Activated naive CD4-positive, alpha-beta T cell treated with Interleukin-2 at 50 U/mL for 16 hours (primary cell): ENCODE measurements at places on chromosomes 6 and 20.

DNA sequence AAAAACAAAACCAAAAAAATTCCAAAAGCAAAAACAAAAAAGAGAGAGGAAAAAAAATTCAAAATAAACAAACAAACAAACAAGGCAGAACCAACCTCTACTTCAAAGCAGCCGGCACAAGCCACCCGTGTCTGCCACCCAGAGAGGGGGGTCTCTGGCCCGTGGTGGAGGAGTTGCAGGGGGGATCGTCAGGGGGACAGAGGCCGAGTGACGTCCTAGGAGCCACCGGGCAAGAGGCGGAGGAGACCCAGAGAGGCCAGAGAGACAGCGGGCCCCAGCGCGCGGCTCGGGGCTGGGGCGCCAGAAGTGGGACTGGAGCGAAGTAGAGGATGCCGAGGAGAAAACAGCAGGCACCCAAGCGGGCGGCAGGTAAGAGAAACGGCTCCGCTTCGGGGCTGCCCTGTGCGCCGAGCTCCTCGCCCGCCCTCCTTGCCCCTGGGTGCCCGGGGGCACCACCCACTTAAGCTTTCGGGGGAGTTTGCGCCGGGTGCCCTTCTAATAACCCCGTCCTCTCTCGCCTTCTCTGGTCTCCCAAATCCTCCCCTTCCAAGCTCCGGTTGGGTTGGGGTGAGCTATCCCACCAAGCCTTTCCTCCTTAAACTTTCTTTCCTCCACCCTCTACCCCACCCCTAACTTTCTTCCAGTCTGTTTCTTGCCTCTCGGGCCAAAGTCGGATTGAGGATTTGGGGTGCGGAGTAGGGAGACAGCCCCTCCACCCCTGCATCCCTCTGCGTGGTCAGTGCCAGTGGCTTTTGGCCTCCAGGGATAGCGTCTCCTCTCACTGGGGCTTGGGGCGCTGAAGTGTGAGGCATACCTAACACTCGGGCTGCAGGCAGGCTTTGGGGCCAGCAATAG lies 1.0 kb downstream of the TSHZ2 start:
- DNase-seq, result peak; percentile 53

DNA sequence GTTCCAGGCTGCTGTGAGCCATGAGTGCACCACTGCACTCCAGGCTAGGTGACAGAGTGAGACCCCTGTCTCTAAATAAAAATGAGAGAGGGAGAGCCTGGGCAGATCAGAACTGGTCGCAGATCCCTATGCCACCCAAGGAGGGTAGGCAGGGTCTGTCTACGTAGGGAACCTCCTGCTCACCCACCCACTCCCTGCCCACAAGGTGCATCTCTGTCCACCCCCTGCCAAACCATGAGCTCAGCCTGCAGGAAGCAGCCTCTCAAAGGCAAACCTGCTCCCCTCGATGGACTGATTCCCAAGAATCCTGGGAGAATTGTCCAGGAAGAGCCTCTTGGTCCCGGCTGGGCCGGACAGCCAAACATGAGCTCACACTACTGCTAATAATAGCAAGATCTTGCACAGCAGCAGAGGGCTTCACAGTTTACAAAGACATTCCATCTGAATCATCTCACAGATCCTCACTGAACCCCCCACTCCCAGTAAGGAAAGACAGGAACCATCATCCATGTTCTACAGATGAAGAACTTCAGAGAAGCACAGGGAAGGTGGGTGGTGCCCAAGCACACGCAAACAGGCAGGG lies 27.8 kb upstream of the TLDC2 start:
- DNase-seq, result no peak

GRCh38 chr20:6767536-6768227 lies at the start of gene BMP2:
Gene BMP2 (plus strand): TSS chr20:6767686. CDS start chr20:6770127, 2,441 bp downstream.
- no peak for DNase-seq

GRCh38 chr20:60341062-60341461 lies 382.8 kb downstream of the CDH26 start:
- DNase-seq, result no peak

GRCh38 chr6:132872923-132873322 lies 58.6 kb downstream of the RPS12 start:
- no peak for DNase-seq

GRCh38 chr6:15362274-15363160 lies 116.6 kb downstream of the JARID2 start:
- no peak for DNase-seq

GRCh38 chr6:134921721-134922261 lies 28.1 kb downstream of the ALDH8A1 start:
- DNase-seq, result no peak
